ENCODE measurements at places on chromosomes 7 and 10.

GRCh38 chr10:16809074-16809718, 8.0 kb downstream of the RSU1 start:
- peak; percentile 83 for DNase-seq

DNA sequence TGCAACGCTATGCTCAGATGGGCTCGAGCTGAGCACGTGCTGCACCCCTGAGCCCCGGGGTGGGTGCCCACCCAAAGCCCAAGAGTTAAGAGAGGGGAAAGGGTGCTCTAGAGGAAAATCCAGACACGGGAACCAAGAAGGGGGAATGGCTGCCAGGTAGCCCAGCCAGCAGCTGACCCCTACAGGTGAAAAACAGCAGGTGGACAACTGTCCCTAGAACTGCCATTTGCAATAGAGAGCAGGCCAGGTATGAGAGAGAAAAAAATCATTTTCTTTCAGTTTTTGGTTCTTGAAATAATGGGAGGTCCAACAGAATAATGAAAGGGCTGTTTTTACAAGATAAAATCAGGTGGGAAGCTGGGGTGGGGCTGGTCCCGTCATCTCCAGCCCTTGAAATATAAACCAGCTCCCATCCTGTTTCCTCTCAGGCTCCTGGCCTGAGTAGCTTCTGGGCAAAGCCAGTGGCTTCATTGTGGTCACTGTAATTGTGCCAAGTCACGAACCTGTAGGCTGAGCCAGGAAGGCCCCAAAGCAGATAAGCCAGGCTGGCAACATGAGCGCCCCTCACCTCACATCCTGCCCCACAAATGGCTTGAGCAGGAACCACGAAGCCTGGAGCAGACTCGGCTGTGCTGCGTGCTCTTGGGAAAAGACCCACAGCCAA, 257.8 kb downstream of the SNX10 start:
- DNase-seq = no peak

GRCh38 chr10:23338155-23338828, 6.3 kb downstream of the C10orf67 start:
- DNase-seq = no peak

- no peak for DNase-seq
These were observed 25.8 kb downstream of the MET start for GRCh38 chr7:116697761-116698160.

DNA sequence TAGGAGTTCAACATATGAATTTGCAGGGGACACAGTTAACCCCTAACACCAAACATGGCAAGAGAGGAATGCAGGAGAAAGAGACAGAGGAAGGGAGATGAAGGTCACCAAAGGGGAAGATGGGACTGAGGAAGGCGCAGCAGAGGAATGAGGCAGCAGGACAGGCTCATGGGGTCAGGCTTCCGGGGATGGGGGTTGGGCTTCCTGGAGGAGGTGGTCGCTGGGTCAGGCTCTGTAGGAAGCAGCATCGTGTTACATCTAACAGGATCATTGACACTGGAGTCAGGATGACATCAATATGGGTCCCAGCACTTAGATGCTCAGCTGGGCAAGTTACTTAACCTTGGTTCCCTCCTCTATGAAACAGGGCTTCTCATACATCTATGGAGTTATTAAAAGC, 113.2 kb downstream of the NPTX2 start:
- no peak for DNase-seq

DNA sequence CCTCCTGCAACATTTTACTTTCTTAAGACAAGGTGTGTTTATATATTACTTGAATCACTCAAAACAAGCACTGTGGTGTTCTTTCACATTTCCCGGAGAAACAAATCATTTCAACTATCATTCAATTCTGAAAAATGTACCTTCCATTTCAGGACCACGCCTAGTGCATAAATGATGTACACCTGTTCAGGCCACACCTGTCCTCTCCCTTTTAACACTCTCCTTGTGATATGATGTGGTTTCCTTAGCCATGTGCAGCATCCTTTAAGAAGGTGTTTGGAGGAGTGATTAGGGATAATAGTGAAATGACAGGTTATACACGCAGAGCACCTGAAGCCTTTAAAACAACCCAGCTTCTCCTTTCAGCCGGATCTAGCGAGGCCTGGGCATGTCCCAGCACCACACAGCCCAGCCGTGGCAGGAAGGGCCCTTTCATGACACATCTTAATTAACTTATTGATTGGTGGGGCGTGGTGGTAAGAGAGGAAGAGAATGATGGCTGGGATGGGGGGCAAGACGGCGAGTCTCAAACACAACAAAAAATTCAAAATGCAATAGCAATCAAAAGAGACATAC, 26.9 kb downstream of the ABLIM1 start:
- peak; percentile 12 for DNase-seq

DNA sequence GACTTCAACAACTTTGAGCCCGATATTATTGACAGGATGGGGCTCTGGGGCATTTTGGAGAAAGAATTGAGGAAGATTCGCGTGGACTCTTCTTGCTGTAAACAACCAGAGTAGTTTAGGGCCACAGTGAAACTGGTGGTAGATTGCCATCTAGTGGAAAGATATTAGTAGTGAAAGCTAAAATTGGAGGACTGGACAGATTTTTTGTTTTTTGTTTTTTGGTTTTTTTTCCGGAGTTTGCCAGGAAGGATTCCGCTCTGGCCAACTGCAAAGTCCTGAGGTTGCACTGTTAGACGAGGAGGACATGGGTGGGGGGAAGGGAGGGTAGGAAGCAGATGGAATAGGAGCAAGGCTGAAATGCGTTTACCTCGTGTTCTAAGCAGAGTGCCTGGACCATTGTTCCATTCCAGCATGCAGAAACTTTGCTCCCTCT, 11.7 kb downstream of the NOBOX start:
- peak; percentile 52 for DNase-seq

- DNase-seq = no peak
These were observed 215.3 kb downstream of the DGKB start for GRCh38 chr7:14687241-14687640.

GRCh38 chr7:77839919-77840318, 41.3 kb downstream of the PHTF2 start:
- no peak for DNase-seq

GRCh38 chr10:99631496-99631895, 11.3 kb upstream of the SLC25A28 start:
- DNase-seq = no peak

DNA sequence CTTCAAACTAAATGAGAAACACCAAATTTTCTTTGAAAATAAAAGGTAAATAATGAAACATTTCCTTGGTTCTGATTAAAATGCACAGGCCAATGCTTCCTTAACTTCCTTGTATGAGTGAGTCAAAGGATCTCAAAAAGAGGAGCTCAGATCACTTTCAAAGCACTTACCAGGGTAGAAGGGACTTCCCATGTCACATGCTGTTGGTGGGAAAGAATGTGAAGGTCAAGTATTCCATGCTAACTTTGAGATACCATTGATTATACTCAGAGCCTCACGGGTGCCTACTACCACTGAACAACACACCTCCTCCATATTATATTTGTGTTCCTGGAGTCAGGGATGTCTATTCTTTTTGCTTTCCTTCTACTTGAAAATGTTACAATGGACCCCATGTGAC, 233.5 kb upstream of the KIAA1217 start:
- no peak for DNase-seq

- no peak for DNase-seq
These were observed 29.4 kb upstream of the ANAPC16 start for GRCh38 chr10:72186258-72186981.

DNA sequence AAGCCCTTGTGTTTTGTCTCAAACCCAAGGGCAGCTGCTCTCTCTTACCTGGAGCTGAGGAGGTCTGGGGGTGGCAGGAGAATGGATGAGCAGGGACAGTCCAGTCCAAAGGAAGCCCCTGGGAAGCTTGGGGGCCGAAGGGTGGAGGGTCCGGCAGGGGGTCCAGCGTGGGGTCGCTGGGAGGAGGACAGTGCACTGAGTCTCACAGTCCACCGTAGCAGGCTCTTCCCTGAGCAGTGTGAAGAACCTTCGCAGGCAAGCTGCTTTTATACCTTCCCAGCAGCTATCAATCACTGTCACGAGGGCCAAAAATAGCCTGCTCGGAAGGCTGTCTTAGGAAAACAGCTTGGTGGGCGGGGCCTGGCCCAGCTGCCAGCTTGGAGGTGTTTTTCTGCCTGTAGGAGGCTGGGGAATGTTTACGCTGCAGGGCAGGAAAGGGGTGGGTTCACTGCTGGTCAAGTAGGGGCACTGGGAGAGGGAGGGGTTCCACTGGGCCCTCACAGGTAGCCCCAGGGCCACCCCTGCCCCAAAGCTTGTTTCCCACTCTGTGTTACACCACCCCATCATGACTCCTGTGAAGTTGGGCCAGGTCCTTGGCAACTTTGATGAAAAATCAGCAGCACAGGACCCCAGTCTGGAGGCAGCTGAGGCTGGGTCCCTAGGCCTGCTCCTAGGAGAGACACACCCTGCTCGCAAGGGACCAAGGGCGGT, at the start of gene DEPP1:
Gene DEPP1 (minus strand): TSS at position 240 of the 711 bp plus-strand sequence. CDS start 779 bp downstream, outside the sequence.
- DNase-seq = peak; percentile 85

DNA sequence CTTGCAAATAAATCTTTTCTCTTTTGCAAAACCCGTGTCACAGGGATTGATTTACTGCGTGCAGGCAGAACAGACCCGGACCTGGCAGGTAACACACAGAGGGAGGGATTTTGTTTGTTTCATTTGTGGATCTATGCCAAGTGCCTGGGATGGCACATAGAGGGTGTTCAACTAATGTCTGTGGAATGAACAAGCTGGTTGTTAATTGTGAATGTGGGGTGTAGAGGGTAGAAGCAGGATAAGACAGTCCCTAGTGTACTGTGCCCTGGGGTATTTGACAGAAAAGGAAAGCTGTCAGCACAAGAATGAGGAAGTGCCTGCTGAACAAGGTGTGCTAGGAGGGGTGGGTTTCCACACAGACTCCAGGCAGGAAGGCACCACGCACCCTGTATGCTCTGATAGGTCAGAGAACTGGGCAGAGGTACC, 331.8 kb downstream of the CALN1 start:
- no peak for DNase-seq

DNA sequence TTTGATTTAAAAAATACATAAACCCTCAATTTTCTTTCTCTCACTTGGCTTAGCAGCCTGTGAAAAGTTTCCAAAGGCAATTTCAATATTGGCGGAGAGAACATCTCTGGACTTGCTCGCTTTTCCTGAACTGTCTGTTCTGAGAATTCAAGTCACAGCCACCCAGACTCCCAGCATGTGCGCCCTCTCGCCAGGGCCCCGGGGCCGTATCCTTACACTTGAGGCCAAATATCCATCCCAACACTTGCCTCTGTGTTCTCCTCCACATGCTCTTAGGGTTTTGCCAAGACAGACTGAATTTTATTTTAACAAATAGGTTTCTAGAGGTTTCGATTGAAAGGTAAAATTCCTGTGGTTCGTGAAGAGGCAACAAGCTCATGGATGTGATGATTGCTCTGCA, 111.5 kb upstream of the GPR26 start:
- DNase-seq = no peak

GRCh38 chr7:111787741-111788140, 225.4 kb upstream of the IMMP2L start:
- DNase-seq = no peak

DNA sequence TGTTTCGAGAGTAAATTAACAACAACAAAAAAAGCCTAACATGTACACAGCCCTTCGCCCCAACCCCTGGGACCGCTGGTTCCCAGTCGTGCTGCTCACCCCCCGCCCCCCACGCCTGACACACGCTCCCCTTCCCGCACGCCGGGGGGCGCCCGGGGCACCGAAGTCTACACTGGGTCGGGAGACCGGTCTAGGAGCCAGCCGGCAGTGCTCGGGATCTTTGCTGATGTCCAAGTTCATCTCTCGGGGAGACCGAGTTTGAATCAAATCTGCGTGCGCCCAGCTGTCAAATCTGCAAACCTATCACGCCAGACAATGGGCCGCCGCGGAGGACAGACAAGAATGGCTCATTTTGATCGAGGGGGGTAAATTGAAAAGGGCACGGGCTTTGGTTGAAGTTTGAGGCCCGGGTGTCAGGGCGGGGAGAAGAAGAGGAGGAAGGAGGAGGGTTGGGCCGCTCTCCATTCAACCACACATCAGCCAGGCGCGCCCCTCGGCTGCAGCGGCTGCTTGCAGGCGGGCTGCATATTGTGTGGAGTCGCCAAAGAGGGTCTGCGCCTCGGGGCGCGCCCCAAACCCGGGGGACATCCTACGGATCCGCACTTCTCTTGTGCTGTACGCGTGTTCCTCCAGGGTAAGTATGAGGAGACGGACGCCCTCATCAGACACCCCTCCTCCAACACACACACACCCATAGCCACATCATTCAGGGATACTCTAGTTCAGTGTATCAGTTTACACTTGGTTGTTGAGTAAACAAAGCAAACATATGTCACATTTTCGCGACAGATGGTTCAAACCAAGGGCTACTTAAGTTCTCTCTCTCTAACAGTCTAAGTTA, 1.3 kb upstream of the GFRA1 start:
- DNase-seq = no peak

GRCh38 chr10:123889821-123890220, 1.8 kb downstream of the CPXM2 start:
- no peak for DNase-seq

DNA sequence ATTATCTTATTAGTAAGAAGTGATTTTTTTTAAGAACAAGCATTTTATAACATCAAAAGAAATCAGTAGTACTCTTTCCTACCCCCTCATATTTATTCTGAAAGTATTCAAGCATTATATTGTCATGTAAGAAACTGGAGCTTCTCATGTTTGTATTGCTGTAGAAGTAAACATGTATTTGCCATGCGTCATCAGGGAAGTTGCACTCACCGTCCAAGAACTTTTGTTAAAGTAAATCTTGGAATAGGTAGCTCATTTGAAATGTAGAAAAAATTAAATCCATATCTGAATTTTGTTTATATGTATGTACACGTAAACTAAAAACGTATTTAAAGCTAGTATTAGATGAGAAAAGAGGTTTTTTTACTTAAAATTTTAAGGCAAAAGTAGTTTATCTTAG, 96.8 kb downstream of the PTEN start:
- no peak for DNase-seq

GRCh38 chr7:135600226-135600625, 42.5 kb downstream of the NUP205 start:
- DNase-seq = no peak

DNA sequence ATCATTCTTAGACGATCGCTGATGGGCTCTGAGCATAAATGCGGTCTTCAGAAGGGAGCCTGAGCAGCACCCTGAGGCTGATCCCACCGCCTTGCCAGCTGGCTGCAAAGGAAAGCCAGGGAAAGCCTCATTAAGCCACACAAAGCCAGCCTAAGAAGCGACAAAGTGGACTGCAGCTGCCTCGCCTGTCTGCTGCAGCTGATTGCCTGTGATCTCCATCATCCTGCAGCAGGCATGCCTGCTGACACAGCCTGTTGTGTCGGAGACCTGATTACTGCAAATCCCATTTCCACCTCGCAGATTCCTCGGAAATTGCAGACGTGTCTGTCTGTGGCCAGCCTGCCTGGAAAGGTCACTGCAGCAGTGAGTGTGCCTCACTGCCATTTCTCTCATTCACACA, 1087.0 kb upstream of the AUTS2 start:
- DNase-seq = no peak
